GM06990 (cell line): ENCODE measurements at places on chromosomes 16 and 17.
A peak's percentile ranks its signal among the peaks of the same experiment; 100 is the strongest.

GRCh38 chr16:74455619-74456289 is 34.5 kb upstream of the CLEC18B start:
- no peak for DNase-seq

DNA sequence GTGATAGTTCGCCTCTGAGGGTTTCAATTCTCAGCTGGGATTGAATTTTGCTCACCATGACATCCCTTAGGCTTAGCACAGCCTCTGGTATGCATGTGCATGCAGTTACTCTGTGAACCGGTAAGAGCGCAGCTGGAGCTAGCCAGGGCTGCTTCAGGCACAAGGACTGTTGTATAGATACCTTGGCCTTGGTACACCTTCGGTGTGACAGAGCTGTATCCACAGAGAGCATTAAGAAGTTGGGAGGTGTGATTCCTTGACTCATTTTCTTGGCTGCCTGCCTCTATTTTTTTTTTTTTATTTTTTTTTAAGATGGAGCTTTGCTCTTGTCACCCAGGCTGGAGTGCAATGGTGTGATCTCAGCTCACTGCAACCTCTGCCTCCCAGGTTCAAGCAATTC is 2.2 kb upstream of the NUTF2 start:
- no peak for DNase-seq

- peak; percentile 75 for DNase-seq
These were observed at the start of gene FLOT2 for GRCh38 chr17:28896884-28897768. Gene FLOT2 (minus strand): TSS chr17:28897733. CDS start chr17:28897574, 159 bp downstream.

DNA sequence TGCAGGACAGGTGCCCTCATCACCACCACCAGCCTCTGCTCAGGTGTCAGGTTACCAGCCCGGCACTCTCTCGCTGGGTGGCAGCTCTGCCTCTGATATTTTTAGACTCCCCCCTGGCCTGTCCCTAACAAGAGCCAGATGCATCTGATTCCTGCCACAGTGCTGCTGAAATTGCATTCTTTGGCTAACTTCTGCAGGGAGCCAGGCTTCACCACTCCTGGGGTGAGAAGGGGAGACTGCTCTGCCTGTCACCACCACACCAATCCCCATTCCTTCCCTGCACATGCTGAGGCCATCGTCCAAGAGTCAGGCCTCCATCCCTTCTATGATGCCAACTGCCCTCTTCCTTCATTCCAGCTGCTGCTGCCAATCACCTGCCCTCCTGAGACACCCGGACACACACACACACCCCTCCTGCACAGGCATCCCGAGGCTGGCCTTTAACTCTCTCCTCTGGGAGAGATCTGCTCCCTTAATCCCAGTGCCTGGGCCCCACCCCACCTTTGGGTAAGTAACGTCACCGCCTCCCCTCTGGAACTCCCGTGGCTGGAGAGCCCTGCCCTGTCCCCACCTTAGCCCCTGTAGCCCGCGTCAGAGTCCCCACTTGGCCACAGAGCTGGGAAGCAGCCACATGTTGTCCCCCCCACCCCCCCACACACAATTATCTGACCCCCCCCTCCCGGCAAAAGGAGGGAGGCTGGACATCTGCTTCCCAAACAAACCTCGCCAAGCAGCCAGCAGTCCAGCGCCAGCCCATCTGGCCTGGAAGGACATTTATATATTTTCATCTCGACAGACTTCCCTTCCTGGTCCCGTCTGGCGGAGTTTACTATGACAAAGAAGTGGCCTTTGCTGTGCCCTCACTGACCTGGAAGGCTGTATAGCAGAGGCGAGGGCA is 2.8 kb downstream of the EMP2 start:
- no peak for DNase-seq

DNA sequence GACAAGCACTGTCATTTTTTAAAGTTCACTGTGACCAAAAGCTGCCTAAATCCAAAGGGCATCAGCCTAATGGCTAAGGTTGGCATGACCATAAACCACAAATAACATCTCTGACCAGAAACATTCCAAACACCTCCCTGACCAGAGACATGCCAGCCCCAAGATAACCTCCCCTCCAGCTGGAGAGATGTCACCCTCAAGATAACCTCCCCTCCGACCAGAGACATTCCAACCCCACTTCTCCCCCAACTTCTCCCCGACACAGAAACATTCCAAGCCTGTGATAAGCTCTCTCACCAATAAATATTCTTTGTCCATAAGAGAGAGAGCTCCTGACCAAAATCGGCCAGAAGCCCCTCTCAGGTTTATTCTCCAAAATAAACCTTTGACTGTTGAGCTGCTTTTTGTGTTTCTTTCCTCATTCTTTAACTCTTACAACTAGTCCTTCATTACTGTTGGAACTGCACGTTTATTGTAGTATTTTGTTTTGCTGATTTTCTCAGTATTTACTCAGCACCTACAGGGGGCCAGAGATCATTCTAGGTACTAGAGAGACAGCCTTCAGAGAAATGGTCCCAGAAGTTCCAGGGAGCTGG is 325.6 kb downstream of the SLC39A11 start:
- no peak for DNase-seq
